ENCODE measurements at places on chromosomes 13 and 19.

DNA sequence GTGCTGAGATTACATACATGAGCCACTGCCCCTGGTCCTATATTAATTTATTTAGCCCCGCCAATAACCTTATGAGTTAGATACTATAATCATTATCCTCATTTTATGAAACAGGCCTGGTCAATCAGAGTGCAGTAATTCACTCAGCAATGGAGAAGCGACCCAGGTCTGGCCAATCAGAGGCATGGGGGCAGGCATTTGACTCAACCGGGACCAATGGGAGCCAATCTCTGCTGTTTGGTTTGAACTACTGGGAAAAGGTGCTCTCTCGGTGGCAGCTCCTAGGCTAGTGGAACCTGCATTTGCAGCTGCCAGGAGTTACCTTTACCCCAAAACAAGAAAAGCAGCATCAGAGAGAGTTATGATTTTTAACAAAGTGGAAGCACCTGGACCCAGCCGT is 6.6 kb downstream of the SIRT2 start:
- peak; percentile 23 for DNase-seq

- DNase-seq = no peak
Observed at GRCh38 chr19:6751189-6751588, 11.7 kb downstream of the TRIP10 start.

- no peak for DNase-seq
Observed at GRCh38 chr13:112510987-112511685, 76.8 kb downstream of the TUBGCP3 start.

DNA sequence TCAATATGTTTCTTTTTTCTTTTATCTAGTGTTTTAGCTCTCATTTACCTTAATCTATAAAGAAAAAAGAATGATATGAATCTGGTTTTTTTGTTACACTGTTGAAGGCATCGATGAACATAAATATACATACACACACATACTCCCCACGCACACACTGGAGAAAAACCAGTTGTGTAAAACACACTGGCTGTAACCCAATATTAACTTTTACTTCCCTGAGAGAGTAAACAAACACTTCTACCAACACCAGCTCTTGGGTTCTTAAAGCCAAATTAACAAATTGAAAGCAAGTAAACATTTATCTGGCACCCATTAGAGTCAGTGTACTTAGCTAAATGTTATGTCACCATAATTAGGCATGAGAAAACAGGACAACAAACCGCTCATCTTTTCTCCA is 145.7 kb downstream of the ABCC4 start:
- DNase-seq = no peak

GRCh38 chr19:47096721-47097120 is 16.9 kb downstream of the ZC3H4 start:
- DNase-seq = no peak

- peak; percentile 38 for DNase-seq
Observed at GRCh38 chr19:41569481-41570150, 6.3 kb upstream of the CEACAM21 start.

GRCh38 chr13:67148161-67148571 is 82.0 kb downstream of the PCDH9 start:
- no peak for DNase-seq

DNA sequence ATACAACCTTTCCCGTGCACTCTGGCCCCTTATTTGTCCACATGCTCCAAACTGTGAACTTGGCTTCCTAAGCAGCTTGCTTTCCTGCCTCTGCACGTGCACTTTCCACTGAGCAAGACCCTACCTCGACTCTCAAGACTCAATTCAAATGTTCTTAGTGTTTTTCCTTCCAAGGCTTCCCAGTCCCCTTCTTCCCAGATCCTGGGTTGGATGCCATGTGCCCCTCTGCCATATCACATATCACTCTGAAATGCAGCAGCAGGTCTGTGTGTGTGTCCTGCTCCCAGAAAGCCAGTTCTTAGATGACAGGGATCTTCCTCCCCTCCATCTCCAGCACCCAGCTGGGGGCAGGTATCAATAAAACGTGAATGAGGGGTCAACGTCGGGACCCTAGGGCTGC is 3.0 kb downstream of the ZNF557 start:
- DNase-seq = no peak

- DNase-seq = no peak
Observed at GRCh38 chr13:101727118-101727517, 274.6 kb downstream of the ITGBL1 start.

DNA sequence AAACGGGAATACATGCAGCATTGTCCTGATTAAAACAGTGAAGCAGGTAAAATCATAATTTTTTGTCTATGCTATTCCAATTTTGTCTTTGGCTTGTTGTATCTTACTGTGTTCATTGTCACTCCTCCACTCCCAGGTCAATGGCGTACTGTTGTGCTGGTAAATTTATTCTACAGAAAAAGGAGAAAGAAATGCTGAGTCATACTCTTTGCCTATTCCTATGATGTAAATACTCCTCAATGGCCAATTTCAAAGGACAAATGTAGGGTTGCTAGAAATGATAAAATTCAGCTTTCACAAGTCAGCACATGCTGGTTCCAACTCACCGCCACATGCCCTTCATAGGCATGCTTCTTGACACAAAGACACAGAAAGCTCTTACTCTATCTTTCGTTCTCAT is 694.4 kb upstream of the PCDH20 start:
- DNase-seq = no peak

GRCh38 chr19:17617807-17618192 is 62.4 kb downstream of the COLGALT1 start:
- no peak for DNase-seq

- DNase-seq = no peak
Observed at GRCh38 chr19:17554968-17555479, 425 bp upstream of the COLGALT1 start.

DNA sequence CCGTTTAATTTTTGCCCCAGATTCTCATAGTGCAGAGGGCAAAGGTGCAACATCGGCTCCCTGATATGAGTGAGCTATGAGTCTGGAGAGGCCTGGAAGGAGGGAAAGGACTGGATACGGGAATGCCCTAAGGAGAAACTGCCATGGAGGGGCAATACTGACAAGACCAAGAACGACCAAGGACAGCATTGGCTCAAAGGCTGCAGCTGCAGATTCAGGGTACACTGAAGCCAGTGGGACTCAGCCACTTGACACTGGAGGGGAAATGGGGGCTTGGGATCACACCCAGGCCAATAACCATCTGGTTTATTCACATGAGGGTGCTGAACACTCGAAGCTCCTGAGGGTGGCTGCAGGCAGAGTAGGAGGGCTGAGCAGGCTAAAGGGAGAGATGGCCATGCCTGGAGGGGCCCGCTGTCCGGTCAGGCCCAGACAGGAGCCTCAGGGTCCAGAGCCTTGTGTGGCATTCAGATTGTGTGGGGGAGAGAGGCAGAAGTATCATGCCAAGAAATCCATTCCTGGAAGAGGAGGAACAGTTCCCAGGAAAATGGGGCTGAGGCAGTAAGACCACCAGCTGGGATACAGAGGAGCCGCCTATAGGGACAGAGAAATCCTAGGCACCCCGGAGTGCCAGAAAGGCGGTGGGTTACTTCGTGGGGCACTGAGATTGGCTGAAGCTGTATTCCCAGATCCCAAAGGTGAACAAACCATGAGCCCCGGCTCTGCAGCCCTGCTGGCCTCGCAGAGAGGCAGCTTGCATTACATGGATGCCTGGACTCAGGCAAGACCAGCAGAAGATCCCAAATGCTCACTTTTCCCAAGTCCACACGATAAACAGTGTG is 20.7 kb downstream of the COL4A1 start:
- DNase-seq = no peak

DNA sequence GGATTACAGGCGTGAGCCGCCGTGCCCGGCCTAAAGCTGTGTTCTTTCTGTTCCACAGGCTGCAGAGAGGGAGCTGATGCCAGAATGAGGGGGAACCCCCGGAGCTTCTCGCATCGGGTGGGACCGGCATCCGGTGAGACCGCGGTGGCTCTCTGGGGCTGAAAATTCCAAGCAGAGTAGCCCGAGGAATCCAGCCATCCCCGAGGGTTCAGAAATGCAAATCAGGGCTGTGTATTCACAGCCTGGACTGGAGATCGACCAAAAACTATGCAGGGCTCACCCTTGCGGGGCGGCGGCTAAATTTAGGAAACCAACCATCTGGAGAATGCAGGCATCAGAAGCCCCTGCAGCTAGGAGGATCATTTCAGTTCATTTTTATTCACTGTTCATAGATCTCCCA is 99.2 kb downstream of the GNG7 start:
- no peak for DNase-seq

- DNase-seq = peak; percentile 36
Observed at GRCh38 chr13:41614671-41615527, 157.5 kb downstream of the RGCC start.

DNA sequence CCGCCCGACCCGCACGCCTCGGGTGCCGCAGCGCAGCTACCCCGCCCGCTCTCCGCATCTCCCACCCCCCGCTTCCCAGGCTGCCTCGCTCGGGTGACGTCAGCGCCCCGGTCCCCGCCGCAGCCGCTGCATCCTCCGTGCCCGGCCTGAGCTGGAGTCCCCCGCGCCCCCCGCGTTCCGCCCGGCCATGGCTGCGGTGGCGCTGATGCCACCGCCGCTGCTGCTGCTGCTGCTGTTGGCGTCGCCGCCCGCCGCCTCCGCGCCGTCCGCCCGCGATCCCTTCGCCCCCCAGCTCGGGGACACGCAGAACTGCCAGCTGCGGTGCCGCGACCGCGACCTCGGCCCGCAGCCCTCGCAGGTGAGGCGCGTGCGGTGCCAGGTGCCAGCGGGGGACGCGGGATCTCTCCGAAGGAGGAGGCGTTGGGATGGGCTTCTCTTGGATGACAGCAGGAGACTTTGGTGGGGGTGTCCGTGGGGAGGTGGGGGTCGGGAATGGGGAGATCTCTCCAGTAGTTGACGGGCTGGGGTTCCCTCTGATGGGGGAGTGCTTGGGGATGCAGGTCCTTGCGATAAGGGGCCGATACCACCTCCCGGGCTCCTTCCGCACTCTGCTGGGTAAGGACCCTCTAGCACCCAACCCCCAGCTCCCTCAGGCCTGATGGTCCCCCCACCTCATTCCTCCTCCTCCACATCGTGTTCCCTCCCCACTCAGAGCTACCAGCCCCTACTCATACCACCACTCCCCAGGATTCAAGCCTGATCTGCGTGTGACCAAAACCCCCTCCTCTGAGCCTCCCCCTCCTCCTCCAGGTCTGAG is at the start of gene TMEM59L:
TSS of gene TMEM59L (plus strand) at position 99 of the 817 bp plus-strand sequence. CDS start at position 188, 89 bp downstream.
- DNase-seq = peak; percentile 52

- DNase-seq = no peak
Observed at GRCh38 chr19:55406091-55406825, 1.3 kb downstream of the UBE2S start.

GRCh38 chr13:24053519-24054251 is 106.8 kb upstream of the SPATA13 start:
- peak; percentile 95 for DNase-seq

GRCh38 chr13:109476001-109476400 is 310.4 kb downstream of the IRS2 start:
- DNase-seq = no peak

- no peak for DNase-seq
Observed at GRCh38 chr13:48567515-48568369, 34.9 kb upstream of the RCBTB2 start.

GRCh38 chr13:59112221-59112718 is 1051.5 kb downstream of the DIAPH3 start:
- DNase-seq = peak; percentile 95

- no peak for DNase-seq
Observed at GRCh38 chr13:85141401-85141800, 657.8 kb downstream of the SLITRK6 start.

GRCh38 chr13:77328819-77329132 is 1.9 kb upstream of the MYCBP2 start:
- no peak for DNase-seq

DNA sequence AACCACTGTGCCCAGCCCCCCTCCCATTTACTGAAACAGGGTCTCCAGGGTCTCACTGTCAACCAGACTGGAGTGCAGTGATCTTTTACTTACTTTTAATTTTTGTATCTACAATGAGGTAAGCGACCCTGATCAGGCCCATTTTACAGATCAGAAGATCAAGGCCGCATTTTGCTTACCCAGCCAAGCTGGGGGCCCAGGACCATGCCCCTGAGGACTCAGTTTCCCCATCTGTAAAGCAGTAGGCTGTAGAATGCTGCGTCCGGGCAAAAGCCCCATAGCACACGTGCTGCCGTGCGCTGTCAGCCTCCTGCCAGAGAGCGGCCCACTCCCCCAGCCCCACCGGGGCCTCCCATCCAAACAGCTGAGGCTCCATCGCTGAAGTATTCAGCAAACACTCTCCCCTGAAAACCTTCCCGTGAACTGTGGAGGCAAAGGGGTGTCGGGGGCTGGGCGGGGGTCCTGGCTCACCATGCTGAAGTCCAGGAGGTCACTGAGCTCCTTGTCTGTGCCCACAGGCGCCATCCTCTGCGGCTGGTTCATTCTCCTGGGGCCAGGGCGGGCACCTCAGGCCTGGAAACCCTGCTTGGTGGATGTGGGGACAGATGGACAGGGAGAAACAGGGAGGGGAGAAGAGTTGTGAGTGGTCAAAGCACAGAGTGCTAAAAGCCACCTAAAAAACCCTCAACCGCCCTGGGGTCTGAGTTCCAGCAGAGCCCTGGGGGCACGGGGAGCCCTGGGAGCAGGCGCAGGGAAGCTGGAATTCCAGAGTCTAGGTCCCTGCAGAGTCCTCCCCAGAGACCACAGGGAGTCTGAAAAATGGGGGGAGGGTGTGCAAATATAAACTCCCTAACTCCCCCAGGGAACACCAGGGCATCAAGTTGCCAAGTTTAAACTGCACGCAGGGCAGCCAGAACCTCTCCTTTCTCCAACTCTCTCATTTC is 2.4 kb downstream of the TCF3 start:
- no peak for DNase-seq

GRCh38 chr19:8557642-8558238 is 19.5 kb downstream of the MYO1F start:
- no peak for DNase-seq

- DNase-seq = no peak
Observed at GRCh38 chr13:43850873-43851272, 28.7 kb downstream of the CCDC122 start.

DNA sequence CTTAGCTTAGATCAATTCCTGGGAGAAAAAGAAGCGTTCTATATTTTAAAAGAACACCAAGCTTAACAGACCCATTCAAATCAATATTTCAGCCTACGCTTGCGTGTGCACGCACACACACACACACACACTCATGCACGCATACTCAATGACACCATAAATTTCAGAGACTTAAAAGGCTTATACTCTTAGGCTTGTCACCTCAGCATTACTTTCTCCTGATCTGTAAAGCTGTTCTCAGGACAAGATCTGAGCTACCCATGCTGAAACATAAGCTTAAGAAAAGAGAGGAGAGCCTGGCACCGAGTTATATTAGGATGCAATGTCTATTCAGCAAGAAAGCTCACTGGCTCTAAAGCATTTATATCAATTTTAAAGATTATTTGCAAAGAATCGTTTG is 368.5 kb downstream of the FGF14 start:
- DNase-seq = peak; percentile 87

GRCh38 chr19:42246922-42247639 is 4.7 kb upstream of the GSK3A start:
- no peak for DNase-seq

GRCh38 chr19:7478173-7478842 is 10.5 kb downstream of the PEX11G start:
- no peak for DNase-seq
